ENCODE measurements at places on chromosomes 5 and 9.

GRCh38 chr9:132998831-132999635, 20.5 kb downstream of the GFI1B start:
- no peak for DNase-seq

DNA sequence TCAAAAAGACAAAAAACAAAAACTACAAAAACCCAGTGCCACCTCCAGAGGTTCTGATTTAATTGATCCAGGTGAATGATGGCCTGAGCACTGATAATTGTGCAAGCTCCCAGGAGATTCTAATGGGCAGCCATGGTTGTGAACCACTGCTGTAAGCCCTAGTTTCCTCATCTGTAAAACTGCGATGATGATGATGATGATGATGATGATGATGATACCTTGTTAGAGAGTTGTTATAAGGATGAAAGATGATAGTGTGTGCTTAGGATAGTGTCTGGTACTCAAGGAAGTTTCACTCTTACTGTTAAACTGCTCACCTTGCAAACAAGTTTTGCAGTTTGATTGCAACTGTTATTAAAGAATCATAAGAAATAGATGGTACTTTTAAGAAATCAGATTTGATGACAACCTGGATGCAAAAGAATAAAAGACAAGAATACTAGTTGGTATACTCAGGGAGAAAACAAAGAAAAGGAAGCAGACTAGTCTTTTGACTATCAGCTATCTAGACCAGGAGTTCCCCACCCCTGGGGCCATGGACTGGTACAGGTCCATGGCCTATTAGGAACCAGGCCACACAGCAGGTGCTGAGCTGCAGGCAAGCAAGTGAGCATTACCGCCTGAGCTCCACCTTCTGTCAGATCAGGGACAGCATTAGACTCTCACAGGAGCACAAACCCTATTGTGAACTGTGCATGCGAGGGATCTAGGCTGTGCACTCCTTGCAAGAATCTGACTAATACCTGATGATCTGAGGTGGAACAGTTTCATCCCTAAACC, 98.0 kb downstream of the OR2K2 start:
- no peak for DNase-seq

DNA sequence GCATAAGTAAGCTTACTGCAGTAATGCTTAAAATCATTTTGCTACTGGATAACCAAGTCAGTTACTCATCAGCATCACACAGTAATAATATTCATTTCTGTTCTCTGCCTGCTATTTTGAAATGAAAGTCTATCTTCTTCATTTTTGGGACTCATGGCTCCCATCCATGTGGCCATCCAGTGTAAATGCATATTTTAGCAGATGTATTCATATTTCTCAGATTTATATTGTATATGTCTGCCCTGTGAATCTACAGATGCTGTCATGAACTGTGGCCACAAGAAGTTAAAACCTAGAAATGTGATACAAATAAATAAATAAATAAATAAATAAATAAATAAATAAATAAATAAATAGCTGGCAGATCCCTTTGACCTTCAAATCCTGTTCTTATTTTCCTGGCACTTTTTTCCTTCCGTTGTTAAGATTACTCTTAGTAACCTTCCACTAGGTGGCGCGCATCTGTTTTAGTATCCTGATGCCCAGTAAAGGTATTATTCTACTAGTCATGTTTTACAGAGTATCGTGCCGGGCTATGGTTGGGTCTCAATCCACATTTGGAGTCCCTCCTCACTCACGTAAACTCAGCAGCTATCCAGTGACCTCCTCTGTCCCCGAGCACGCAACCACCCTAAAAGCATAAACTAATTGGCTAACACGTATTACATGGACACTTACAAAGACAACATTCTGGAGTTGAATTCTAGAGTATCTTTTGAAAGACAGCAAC, 79.2 kb upstream of the IL7R start:
- DNase-seq = peak; percentile 78

DNA sequence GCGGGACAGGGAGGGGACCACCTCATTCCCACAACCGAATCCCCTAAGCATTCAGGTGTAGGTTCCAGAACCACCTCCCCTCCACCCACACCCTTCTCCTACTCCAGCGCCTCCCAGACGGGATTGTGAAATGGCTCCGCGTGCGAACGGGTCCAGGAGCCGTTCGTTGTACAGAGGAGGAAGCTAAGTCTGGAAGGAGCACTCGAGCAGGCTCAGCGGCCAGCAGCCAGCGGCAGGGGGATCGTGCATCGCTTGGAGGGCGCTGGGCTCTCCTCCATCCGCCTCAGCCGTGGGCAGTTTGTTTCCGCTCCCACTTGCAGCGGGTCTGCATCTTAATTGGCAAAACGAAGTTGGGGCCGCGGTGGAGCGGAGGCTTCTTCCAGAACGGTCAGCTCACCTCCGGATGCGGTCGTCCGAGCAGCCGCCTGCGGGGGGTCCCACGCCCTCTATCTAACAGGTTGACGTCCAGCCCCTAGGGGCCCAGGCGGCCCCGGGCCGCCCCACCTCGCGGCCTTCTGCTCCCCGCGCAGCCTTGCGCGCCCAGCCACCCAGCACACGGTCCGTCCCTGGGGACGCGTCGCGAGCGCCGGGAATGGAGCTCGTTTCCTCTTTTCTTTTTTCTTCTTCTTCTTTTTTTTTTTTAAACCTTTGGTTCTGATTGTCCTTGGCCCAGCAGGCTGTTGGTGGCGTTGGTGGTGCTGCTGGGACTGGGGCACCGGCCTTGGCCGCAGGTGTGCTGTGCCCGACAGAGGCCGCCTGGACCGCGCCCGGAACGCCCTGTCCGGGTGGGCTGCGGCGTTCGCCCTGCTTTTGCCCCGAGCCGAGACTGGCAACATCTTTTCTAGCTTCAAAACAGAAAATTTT, 3.9 kb upstream of the BARX1 start:
- DNase-seq = peak; percentile 33

- no peak for DNase-seq
Observed at GRCh38 chr5:18999478-18999877, 988.5 kb downstream of the CDH18 start.

DNA sequence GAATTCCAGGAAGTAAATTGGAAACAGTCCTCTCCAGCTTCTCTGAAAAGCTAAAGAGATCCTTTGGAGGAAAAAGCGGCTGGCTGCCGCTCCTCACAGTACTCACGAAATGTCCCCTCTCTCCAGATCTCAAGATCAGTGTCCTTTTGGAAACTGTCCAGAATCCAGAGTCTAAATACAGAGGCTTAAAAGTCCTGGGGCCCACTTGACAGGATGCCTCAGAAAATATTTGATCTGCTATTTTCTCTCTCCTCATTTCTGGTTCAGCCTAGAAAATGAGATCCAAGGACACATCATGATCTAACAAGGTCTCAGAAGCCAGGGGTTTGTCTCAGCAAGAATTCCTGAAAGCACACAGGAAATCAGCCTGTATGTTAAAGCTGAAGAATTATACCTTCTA, 7.2 kb downstream of the C1QTNF2 start:
- peak; percentile 23 for DNase-seq

- DNase-seq = no peak
Observed at GRCh38 chr5:172535108-172535445, 80.8 kb upstream of the SH3PXD2B start.

DNA sequence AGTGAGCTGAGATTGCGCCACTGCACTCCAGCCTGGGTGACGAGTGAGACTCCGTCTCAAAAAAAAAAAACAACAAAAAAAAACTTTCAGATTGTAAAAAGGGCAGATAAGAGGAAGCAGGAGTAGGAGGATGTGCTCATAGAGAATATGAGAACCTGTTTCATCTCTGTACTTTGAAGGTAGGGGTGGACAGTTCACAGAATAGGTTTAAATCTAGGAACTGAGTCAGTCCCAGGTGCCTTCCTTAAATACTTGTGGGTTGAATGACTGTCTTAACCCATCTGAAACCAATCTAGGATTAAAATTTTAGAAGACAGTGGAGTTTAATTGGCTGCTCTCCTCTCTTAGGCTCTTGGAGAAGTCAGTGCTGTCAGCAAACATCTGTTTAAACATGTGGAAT, 12.4 kb downstream of the POLK start:
- peak; percentile 47 for DNase-seq

GRCh38 chr5:122447072-122447471, 135.0 kb downstream of the SNCAIP start:
- no peak for DNase-seq

GRCh38 chr5:121872856-121873255, 21.2 kb downstream of the FTMT start:
- DNase-seq = no peak

DNA sequence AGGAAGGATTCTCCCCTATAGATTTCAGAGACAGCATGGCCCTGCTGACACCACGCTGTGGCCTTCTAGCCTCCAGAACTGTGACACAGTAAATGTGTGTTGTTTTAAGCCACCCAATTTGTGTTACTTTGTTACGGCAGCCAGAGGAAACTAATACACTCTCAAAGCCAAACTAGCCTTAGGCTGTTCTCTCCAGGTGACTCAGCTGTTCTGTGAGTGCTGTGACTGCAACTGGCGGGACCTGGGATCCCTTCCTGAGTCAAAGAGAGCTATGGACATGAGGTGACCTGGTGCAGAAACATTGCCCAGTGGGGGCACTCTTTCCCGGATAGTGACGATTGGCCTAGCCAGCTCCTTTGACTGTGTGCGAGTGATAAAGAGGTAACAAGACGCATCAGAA, 14.0 kb upstream of the MLANA start:
- no peak for DNase-seq

- no peak for DNase-seq
Observed at GRCh38 chr5:4068171-4068570, 472.5 kb downstream of the IRX1 start.

GRCh38 chr5:14729448-14730385, 65.2 kb downstream of the OTULIN start:
- DNase-seq = no peak

DNA sequence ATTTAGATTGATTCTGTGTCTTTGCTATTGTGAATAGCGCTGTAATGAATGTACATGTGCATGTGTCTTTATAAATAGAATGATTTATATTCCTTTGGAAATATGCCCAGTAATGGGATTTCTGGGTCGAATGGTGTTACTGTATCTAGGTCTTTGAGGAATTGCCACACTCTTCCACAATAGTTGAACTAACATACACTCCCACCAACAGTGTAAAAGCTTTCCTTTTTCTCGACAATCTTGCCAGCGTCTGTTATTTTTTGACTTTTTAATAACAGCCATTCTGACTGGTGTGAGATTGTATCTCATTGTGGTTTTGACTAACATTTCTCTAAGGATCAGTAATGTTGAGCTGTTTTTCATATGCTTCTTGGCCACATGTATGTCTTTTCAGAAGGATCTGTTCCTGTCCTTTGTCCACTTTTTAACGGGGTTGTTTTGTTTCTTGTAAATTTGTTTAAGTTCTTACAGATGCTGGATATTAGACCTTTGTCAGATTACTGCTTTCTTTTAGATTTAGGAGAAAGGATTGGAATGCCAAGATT, 125.0 kb upstream of the NR5A1 start:
- peak; percentile 80 for DNase-seq

DNA sequence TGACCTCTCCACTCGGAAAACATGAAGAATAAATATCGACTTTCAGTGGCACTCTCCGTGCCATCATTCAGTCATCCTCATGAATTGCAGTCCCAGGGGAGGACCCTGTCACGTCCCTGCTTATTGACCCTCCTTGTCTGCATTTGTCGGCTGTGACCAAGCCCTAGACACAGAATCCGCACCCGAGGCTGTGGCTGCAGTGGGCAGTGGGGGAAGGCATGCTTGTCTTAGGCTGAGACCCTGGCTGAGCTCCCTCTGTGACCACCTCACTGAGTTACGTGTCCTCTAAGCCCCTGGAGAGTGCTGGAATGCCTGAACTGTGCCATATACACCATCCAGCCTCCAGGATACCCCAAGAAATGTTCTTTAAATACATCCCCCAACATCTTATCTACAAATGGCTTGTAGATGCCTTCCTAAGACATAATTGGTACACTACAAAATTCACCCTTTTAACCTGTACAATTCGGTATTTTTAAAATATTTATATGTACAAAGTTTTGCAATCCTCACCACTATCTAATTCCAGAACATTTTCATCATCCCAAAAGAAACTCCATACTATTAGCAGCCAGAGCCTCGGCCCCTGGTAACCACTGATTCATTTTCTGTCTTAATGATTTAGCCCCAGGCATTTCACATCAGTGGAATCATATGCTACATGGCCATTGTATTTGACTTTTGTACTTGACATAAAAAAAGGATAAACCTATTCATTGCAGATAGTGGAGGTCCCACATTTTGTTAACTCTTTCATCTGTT, 80.8 kb upstream of the ICE1 start:
- DNase-seq = peak; percentile 83

DNA sequence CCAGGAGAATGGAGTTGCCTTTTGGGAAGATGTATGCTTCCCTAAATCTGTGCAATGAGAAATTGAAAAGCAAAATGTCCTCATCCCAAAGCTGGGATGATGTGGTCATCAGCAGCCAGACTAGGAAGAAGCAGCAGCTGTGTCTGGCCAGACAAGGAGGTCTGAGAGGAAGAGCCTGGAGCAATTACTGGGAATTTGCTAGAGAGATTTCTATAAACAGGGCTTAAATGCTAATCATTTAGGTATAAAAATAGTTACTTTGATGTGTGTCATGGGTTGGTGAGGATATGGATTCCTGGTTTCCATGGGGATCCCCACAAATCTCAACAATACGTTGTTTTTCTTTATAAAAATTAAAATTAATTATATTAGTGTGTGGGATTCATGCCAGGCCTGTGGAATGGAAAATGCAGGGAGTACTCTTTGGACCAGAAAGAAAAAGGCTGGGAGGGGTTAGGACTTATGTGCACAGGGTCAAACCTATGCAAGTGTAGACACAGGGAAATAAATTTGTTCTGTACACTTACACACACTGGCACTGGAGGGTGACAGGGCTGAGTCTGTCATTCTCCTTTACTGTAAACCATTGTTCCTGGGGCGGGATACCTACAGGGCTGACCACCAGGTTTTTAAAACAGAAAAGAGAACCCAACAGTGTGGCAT, 58.7 kb upstream of the TRPC7 start:
- no peak for DNase-seq

DNA sequence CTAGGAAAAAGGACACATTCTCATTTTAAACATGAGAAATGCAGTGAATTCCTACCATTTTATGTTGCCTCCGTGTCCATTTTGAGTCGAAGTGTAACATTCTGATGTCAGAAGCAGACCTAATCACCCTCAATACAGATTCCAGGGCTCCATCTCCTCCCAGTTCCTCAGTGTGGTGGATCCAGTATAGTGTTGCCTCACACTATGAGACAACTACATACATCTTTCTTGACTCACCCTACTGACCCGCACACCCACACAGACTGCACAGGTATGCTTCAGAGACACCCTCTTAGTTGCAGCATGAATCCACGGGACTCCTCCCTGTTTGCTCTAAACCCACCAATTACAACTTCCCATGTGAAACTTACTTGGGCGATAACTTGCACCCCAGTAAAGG, 564.9 kb downstream of the SEMA5A start:
- peak; percentile 1 for DNase-seq

- DNase-seq = no peak
Observed at GRCh38 chr5:135545099-135545498, 9.3 kb upstream of the NEUROG1 start.

- peak; percentile 14 for DNase-seq
Observed at GRCh38 chr9:71692337-71692736, 76.0 kb downstream of the CEMIP2 start.

GRCh38 chr9:74645007-74645639, 148.0 kb downstream of the RORB start:
- no peak for DNase-seq

All from fibroblast of skin of abdomen (primary cell).